ENCODE measurements at places on chromosomes 6 and 20.
A peak's percentile ranks its signal among the peaks of the same experiment; 100 is the strongest.

DNA sequence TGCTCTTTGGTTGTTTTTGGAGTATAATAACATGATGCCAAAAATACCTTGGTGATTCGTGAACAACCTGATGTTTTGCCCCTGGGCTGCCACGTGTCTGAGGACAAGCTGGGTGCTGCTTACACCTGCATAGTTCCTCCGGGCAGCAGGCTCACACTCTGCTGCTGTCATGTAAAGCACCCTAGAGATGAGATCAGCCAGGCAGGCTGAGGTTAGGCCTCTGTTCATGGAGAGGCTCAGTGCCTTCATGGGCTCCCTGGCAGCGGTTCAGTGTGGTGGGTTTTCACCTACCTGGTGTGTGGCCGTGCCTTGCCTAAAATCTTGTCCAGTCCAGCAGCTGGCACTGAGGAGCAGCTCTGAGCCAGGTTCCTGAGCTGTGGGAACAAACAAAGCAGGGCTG is 60.1 kb upstream of the TAGAP start:
- DNase-seq = no peak

- DNase-seq = peak; percentile 80
Measured at GRCh38 chr20:4014031-4014474, 1.3 kb downstream of the RNF24 start.

DNA sequence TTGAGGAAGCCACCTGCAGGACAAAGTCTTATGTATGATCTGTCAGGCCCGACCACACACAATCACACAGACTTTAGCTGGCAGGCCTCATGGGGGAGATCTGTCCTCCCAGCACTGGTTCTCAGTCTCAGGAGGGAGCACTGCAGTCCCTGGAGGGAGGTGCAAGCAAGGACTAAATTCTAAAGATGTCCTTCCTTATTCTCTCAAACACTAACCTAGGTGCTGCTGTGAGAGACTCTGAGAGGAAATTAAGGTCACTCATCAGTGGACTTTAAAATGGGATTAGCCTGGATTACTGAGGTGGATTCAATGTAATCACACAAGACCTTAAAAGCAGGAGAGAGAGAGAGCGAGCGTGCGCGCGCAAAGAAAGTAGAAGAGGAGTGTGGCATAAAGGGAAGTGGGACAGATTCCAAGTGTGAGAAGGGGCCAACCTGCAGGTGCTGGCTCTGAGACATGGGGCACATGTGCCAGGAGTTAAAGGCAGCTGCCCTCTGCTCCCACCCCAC is 14.3 kb downstream of the GLO1 start:
- no peak for DNase-seq

DNA sequence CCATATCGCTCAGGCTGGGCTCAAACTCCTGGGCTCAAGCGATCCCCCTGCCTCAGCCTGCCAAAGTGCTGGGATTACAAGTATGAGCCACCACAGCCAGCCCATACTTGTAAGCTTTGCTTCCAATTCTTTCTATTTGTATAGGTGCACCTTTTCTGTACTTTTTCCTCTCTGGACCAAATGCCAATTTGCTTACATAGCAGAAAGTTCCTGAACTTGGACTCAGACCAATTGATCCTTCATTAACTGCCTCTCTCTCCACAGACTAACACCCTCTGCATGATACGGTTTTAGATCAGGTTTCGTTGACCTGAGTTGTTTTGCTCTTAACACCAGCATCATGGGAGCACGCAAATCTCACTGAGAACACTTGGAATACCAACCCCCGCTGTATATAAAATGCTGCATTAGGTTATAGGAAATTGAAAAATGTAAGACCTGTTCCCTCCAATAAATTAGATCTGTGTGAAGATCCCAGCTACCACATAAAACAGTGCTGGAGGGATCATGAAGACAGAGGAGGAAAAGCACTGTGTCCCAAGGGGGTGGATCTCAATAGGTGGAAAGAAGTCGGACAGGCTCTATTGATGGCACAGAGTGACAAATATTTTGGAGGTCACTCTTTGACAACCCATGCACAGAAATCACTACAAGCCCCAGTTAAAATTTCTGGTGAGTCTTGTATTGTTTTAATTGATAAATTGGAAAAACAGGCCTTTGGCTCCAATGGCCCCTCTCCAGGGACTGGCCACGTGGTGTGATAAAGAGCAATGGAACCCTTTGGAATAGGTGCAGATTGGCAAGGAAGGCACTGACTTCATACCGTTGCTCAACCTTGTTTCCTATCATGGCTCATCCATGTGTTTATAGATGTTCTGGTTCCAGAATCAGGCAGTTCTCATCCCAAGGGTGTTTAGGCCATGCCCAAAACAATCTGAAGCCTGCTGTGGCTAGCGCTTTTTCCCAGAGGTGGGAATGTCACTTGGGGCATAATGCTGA is 51.2 kb downstream of the ISM1 start:
- DNase-seq = no peak

DNA sequence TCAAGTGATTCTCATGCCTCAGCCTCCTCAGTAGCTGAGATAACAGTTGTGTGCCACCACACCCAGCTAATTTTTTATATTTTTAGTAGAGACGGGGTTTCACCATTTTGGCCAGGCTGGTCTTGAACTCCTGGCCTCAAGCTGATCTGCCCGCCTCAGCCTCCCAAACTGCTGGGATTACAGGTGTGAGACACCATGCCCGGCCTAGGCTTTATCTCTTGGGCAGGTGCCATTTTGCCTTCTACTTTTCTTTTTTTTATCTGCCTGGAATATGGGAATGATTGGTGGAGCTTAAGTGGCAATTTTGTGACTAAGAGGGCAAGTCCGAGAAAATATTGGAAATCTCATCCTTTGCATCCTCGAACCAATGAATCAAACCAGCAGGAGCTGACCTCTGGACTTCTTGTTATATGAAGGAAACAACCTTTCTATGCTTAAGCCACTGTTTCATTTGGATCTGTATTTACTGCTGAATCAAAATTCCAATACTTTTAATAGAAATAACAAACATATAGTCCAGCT is 128.9 kb upstream of the ZNF217 start:
- no peak for DNase-seq

GRCh38 chr6:39251406-39251805 is 22.1 kb upstream of the KCNK5 start:
- DNase-seq = no peak

DNA sequence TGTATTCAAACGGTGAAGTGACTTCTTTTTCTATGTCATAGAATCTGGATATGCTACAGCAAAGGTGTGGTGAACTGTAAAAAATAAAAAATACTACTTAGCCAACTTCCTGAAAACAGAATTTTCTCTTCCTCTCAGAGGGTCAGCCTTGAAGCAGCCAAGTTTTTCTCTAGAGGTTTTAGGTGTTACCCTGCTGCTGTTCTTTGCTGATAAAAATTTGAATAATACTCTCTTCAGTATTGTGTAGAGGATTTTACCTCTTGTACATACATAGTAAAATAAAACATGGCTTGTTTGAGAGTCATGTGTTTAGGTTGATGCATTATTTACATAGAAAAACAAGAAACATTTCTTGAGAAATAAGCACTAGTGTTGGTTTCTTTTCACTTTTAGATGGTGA is 458.4 kb downstream of the TBC1D32 start:
- DNase-seq = no peak

DNA sequence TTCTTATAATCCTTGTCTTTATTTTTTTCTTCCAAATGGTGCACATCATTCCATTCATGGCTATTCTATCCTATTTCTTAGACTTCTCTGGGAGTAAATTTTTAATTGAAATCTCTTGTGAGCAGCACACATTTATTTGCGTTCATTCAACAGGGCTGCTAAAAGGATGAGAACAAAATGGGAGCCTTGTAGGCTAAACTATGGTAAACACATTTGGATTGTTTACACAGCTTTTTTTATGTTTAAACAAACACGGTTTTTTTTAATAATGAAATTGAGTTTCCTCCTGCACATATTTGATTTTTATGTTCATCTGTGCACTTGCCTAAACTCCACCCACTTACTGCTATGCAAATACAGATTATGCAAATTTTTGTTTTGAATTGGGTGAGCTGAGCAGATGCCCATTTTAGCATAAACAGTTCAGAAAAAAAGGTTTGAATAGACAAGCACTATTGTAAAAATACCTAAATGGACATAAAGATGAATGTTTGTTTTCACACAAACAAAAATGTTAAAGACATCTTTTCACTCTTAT is 92.0 kb downstream of the OLIG3 start:
- DNase-seq = no peak

DNA sequence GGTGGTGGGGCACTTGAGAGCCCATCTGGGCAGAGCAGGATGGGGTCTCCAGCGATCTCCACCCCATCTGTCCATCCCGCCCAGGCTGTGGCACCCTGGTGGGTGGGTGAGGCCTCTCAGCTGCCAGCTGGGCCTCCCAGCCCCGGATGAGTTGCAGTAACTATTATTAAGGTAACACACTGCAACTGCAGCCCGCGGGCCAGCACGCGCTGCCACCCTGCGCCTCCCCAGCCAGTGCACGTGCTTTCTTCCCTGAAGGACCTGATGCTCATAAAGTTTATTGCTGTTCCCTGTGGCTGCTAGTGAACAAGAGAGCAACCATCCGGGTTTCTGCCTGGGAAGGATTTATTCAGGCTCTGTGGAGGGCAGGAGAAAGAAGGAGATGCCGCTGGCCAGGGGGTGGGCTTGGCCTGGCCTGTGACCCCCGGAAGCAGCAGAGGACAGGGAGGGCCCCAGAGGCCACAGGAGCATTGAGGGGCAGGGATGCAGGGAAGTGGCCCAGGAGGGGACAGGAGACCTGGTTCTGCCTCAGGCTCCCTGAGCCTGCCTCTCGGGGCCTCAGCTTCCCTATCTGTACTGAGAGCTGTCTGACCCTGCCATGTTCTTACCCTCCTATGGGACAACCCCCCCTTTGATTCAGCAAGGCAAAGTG is 1.7 kb downstream of the IP6K3 start:
- DNase-seq = no peak

DNA sequence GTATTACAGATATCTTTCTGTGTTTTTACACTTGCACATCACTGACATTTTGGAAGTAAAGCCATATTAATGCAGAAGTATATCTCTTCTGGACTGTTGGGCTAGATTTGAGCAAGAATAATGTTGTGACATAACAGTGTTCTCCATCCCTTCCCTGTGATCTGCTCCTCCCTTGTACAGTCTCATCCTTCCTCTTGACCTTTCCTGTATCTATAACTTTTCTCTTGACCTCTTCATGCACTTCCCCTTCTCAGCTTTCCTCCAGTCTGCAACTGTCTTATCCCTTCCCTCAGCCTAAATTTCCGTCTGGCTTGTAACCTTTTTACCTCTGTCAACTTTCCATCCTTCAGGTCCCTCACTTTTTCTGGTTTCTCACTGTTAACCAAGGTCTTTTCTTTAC is 29.8 kb downstream of the NCOA3 start:
- DNase-seq = no peak

GRCh38 chr6:16227605-16228004 is 10.8 kb upstream of the GMPR start:
- no peak for DNase-seq

GRCh38 chr6:17621003-17621402 is 20.9 kb downstream of the FAM8A1 start:
- DNase-seq = no peak

GRCh38 chr20:50562262-50562701 is 52.1 kb downstream of the PTPN1 start:
- no peak for DNase-seq

GRCh38 chr6:90446164-90446563 is 140.7 kb downstream of the MAP3K7 start:
- peak; percentile 35 for DNase-seq

- DNase-seq = no peak
Measured at GRCh38 chr6:121857551-121857950, 422.1 kb downstream of the GJA1 start.

- DNase-seq = no peak
Measured at GRCh38 chr6:39999006-39999867, 65.0 kb upstream of the MOCS1 start.

DNA sequence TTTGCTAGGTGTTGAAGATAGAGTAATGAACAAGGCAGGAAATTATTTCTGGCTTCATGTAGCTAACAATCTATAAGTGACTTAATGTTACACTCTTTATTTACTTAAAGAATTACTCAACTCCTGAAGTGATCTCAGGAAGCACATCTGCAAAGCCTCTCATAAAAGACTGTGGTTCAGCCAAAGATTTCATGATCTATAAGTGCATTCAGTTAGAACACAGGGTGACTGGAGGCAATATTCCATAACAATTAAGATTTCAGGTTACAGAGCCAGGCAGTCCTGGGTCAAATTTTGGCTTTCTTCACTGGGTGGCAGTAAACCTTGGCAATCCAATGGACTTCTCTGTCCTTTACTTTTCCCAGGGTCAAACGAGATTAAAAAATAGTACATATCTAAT is 204.0 kb downstream of the TPBG start:
- DNase-seq = no peak

DNA sequence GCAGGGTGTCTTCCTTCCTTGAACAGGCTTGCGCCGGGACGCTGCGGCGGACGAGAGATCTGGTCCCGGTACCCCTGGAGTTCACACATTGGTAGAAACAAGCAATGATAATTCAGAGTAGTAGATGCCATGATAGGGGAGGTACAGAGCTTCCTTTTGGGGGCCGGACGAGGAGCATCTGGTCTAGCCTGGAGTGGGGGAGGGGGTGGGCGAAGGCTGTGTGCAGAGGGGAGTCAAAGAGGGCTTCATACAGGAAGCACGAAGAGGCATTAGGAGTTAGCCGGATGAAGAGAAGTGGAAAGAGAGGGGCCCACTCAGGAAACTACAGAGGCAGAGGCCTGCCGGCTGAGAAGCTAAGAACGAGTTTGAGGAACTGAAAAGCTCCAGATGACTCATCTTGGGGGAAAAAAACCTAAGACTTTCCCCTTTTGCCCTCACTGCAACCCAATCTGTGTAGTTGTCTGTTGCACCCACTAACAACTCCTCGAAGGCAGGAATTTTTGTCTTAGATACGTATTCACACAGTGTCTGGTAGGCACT is 611 bp downstream of the CNPY3 start:
- DNase-seq = peak; percentile 78

Data from fibroblast of skin of right biceps (primary cell).